Liver (tissue), 10 donors: ENCODE measurements at places on chromosomes 11 and 22.

DNA sequence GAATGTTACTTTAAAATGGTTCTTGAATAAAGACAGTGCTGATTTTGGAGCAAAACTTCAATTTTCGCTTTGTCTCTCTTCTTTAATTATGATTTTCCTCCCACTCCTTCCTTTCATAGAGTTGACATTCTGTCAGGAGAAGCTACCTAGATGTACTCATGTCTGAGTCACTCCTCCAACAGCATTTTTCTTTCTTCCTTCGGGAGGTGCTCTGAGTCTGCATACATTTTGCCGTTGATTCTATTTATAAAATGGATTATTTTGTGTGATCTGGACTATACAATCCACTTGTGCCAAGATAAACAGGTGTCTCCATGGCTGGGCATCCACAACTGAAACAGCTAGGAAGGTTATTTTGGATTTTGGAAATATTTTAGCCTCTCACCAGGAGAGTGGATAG lies 588.3 kb upstream of the ANO5 start:
- H3K4me3 ChIP-seq, result no peak overlapping the region
- DNase-seq, result no peak
- H3K27me3 ChIP-seq, result no peaks in the 10 kb centered on the region
- no peaks in the 10 kb centered on the region for H3K36me3 ChIP-seq

- no peaks in the 10 kb centered on the region for H3K4me1 ChIP-seq
- DNase-seq, result no peak
- no peaks in the 10 kb centered on the region for H3K27me3 ChIP-seq
- no peaks in the 10 kb centered on the region for H3K36me3 ChIP-seq
Observed at GRCh38 chr11:72553706-72554105, 119.4 kb upstream of the CLPB start.

GRCh38 chr11:65410936-65411680 lies 11.5 kb upstream of the NEAT1 start:
- DNase-seq, result no peak
- peaks cover 2% of the 10 kb centered on the region for H3K36me3 ChIP-seq
- H3K4me3 ChIP-seq, result no peak overlapping the region
- no peak overlapping the region for H3K27ac ChIP-seq

DNA sequence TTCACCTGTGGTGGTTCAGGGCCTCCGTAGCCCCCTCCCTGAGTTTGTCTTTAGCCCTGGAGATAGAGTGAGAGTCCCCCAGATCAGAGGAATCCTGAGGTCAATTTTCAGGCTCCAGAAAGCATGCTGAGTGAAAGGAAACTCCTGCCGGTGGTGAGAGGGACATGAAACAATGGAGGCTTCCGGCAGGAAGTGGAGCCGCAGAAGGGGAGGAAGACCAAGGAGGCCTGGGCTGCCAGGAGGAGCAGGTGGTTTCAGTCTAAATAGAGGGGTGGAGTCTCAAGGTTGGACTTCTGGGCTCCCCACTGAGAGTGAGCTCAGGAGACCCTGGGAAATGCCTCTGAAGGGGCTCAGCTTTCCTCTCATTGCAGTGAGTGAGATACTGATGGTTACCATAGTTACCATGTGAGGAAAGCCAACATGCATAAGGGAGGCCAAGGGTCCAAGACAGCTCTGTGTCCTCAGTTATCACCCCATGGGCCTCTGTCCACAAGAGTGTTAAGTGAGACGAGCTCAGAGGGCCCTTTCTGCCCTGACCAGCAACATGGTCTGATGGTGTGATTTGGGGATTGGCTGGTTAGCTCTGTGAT lies 10.7 kb downstream of the SLCO2B1 start:
- peak overlapping the region; percentile 88 for H3K4me3 ChIP-seq
- H3K36me3 ChIP-seq, result peaks cover 10% of the 10 kb centered on the region
- H3K4me1 ChIP-seq, result peaks cover 94% of the 10 kb centered on the region
- peak overlapping the region; percentile 58 for H3K27ac ChIP-seq

- no peak for DNase-seq
- H3K4me3 ChIP-seq, result no peak overlapping the region
- H3K27ac ChIP-seq, result no peak overlapping the region
- H3K4me1 ChIP-seq, result peaks cover 3% of the 10 kb centered on the region
- peaks cover 20% of the 10 kb centered on the region for H3K27me3 ChIP-seq
Observed at GRCh38 chr11:116580799-116581198, 192.0 kb downstream of the BUD13 start.

DNA sequence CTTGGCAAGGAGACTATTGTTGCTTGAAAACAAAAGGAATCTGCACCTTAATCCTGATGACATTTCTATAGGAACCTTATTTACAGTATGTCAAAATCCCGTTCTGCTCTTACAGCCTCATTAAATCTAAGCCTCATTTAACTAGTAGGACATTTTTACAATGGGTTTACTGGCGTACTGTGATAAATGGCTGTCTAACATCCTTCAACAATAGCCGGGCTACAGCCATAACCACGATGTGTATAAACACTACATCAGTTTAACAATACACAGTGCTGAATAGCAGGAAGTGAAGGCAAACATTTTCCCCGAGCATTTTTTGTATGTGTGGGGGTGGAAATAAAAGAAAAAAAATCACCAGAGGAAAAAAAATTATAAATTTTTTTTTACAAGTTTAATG lies 131.2 kb downstream of the ARL14EP start:
- peaks cover 2% of the 10 kb centered on the region for H3K4me1 ChIP-seq
- no peak overlapping the region for H3K27ac ChIP-seq
- no peaks in the 10 kb centered on the region for H3K36me3 ChIP-seq
- H3K27me3 ChIP-seq, result no peaks in the 10 kb centered on the region
- H3K4me3 ChIP-seq, result no peak overlapping the region
- DNase-seq, result no peak

GRCh38 chr22:43488031-43488866 lies 76.4 kb downstream of the MPPED1 start:
- no peaks in the 10 kb centered on the region for H3K27me3 ChIP-seq
- H3K27ac ChIP-seq, result no peak overlapping the region
- no peaks in the 10 kb centered on the region for H3K4me1 ChIP-seq
- no peaks in the 10 kb centered on the region for H3K36me3 ChIP-seq
- no peak overlapping the region for H3K4me3 ChIP-seq
- DNase-seq, result no peak

- H3K4me3 ChIP-seq, result no peak overlapping the region
- no peaks in the 10 kb centered on the region for H3K4me1 ChIP-seq
- H3K27me3 ChIP-seq, result no peaks in the 10 kb centered on the region
- DNase-seq, result peak; percentile 89
Observed at GRCh38 chr22:19909350-19910179, 32.0 kb upstream of the COMT start.

DNA sequence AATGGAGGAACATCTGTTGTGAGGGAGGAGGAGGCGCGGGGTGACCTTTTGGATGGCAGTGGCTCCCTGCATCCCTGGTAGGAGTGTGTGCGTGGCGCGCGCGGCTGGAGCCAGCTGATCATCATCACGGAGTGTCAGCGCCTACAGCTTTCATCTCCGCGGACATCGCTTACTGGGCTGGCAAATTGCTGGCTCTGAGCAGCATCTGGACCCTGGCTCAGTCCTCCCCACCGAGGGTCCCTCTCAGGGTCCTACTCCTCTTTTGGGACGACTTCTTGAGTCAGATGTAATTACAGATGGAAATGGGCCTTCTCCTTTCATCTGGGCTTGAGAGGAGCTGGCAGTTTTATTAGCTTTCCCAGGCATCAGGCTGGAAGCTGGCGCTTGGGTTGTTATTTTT lies 85.3 kb downstream of the CACNA1I start:
- peaks cover 5% of the 10 kb centered on the region for H3K27me3 ChIP-seq
- H3K27ac ChIP-seq, result no peak overlapping the region
- no peak overlapping the region for H3K4me3 ChIP-seq
- DNase-seq, result peak; percentile 49
- no peaks in the 10 kb centered on the region for H3K36me3 ChIP-seq

GRCh38 chr11:118088531-118088930 lies 1.8 kb upstream of the SMIM35 start:
- H3K4me1 ChIP-seq, result no peaks in the 10 kb centered on the region
- H3K27me3 ChIP-seq, result no peaks in the 10 kb centered on the region
- no peak overlapping the region for H3K27ac ChIP-seq
- no peak overlapping the region for H3K4me3 ChIP-seq

DNA sequence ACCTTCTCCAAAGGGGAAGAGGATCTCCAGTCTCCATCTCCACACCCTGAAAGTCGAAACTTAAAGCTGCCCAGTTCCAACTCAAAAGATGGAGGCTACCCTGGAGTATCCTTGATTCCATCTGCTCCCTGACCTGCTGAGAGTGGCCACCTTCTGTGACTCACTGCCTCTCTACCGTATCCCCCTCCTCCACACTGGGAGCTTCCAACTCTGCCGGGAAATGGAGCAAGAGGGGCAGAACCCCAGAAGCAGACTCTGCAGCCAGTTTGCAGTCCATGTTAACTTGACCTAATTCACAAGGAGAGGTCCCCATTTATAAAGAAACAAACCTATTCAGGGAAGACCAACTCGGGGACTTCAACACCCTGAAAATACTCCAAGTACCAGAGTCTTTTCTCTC lies 22.0 kb upstream of the IRAG1 start:
- no peak overlapping the region for H3K4me3 ChIP-seq
- H3K27ac ChIP-seq, result no peak overlapping the region
- H3K4me1 ChIP-seq, result no peaks in the 10 kb centered on the region
- no peaks in the 10 kb centered on the region for H3K27me3 ChIP-seq
- no peaks in the 10 kb centered on the region for H3K36me3 ChIP-seq
- DNase-seq, result no peak

GRCh38 chr22:42922374-42923191 lies 65.5 kb upstream of the ARFGAP3 start:
- H3K36me3 ChIP-seq, result no peaks in the 10 kb centered on the region
- no peak overlapping the region for H3K4me3 ChIP-seq
- no peaks in the 10 kb centered on the region for H3K27me3 ChIP-seq
- no peak for DNase-seq
- H3K4me1 ChIP-seq, result peaks cover 9% of the 10 kb centered on the region

DNA sequence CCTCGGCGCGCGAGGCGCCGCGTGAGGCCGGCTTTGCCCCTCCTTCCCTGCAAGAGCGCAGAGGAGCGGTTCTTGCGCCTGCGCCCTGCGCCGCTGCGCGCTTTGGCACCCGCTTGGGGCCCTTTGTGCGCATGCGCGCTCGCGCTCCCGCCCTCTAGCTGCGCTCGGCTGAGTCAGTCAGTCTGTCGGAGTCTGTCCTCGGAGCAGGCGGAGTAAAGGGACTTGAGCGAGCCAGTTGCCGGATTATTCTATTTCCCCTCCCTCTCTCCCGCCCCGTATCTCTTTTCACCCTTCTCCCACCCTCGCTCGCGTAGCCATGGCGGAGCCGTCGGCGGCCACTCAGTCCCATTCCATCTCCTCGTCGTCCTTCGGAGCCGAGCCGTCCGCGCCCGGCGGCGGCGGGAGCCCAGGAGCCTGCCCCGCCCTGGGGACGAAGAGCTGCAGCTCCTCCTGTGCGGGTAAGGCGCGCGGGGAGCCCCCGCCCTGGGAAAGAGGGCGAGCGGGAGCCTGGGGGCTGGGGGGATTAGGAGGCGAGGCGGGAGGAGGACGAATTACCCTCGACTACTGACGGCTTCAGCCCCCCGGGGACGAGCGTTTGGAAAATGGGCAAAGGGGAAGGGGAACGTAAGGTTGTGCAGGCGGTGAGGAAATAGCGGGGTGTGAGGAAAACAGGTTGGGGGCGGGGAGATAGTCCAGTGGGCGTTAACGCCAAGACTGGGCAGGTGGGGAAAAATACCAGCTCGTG lies at the start of gene RTN3:
Gene RTN3 (plus strand): TSS at position 180 of the 745 bp plus-strand sequence. CDS start 137 bp downstream, at position 317.
- no peaks in the 10 kb centered on the region for H3K27me3 ChIP-seq
- H3K27ac ChIP-seq, result peak within 1 kb of the TSS; percentile 97
- H3K36me3 ChIP-seq, result no peaks in the 10 kb centered on the region
- peak within 1 kb of the TSS; percentile 91 for H3K4me3 ChIP-seq
- peaks cover 19% of the 10 kb centered on the region for H3K4me1 ChIP-seq

- no peak overlapping the region for H3K27ac ChIP-seq
- H3K4me1 ChIP-seq, result no peaks in the 10 kb centered on the region
- no peak for DNase-seq
Observed at GRCh38 chr22:30206944-30207343, 39.6 kb downstream of the LIF start.

- no peak for DNase-seq
- no peaks in the 10 kb centered on the region for H3K27me3 ChIP-seq
- peaks cover 21% of the 10 kb centered on the region for H3K4me1 ChIP-seq
- H3K36me3 ChIP-seq, result no peaks in the 10 kb centered on the region
- no peak overlapping the region for H3K4me3 ChIP-seq
Observed at GRCh38 chr22:30436196-30436595, 10.6 kb downstream of the MTFP1 start.

- H3K27ac ChIP-seq, result no peak overlapping the region
- H3K27me3 ChIP-seq, result no peaks in the 10 kb centered on the region
- no peaks in the 10 kb centered on the region for H3K36me3 ChIP-seq
Observed at GRCh38 chr11:112388496-112388895, 127.8 kb upstream of the PLET1 start.

GRCh38 chr11:62613291-62613778 lies 278 bp downstream of the ROM1 start:
- peak overlapping the region; percentile 73 for H3K27ac ChIP-seq
- no peak overlapping the region for H3K4me3 ChIP-seq

GRCh38 chr22:43941449-43941848 lies 13.8 kb upstream of the SAMM50 start:
- no peak for DNase-seq
- H3K27ac ChIP-seq, result no peak overlapping the region
- peaks cover 3% of the 10 kb centered on the region for H3K4me1 ChIP-seq
- H3K36me3 ChIP-seq, result peaks cover 76% of the 10 kb centered on the region
- H3K27me3 ChIP-seq, result no peaks in the 10 kb centered on the region

- H3K27ac ChIP-seq, result peak overlapping the region; percentile 60
- H3K27me3 ChIP-seq, result no peaks in the 10 kb centered on the region
- H3K4me1 ChIP-seq, result peaks cover 7% of the 10 kb centered on the region
Observed at GRCh38 chr11:2899080-2899783, 13.7 kb upstream of the CDKN1C start.

DNA sequence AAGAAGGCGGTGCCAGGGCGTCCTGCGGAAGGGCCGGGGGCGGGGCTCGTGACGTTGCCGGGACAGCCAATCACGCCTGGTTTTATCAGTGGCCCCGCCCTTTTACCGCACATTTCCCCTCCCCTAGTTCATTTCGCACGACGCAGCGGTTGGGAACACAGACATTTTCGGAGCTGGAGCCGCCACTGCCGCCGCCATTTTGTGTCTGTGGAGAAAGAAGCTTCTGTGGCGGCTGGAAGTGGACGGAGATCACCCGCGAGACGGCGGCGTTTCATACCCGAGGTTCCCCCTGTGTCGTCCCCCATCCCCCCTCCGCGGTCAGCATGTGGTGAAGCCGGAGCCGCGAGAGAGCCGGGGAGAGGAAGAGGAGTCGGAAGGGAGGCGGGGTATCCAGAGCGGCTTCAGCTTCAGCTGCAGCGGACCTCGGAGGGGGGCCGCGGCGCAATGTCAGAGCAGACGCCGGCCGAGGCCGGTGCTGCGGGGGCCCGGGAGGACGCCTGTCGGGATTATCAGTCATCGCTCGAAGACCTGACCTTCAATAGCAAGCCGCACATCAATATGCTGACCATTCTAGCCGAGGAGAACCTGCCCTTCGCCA lies at the start of gene PCF11:
Gene PCF11 (plus strand): TSS at position 136 of the 598 bp plus-strand sequence. CDS start 309 bp downstream, at position 445.
- peaks cover 12% of the 10 kb centered on the region for H3K4me1 ChIP-seq
- no peaks in the 10 kb centered on the region for H3K36me3 ChIP-seq
- H3K27me3 ChIP-seq, result no peaks in the 10 kb centered on the region
- peak within 1 kb of the TSS; percentile 90 for H3K4me3 ChIP-seq
- peak; percentile 99 for DNase-seq

GRCh38 chr11:36601155-36601554 lies 3.1 kb upstream of the RAG2 start:
- H3K27ac ChIP-seq, result no peak overlapping the region
- no peak overlapping the region for H3K4me3 ChIP-seq
- no peaks in the 10 kb centered on the region for H3K27me3 ChIP-seq
- no peak for DNase-seq
- H3K36me3 ChIP-seq, result no peaks in the 10 kb centered on the region
